AG09309 (cell line): ENCODE measurements at places on chromosomes 7 and 10.

DNA sequence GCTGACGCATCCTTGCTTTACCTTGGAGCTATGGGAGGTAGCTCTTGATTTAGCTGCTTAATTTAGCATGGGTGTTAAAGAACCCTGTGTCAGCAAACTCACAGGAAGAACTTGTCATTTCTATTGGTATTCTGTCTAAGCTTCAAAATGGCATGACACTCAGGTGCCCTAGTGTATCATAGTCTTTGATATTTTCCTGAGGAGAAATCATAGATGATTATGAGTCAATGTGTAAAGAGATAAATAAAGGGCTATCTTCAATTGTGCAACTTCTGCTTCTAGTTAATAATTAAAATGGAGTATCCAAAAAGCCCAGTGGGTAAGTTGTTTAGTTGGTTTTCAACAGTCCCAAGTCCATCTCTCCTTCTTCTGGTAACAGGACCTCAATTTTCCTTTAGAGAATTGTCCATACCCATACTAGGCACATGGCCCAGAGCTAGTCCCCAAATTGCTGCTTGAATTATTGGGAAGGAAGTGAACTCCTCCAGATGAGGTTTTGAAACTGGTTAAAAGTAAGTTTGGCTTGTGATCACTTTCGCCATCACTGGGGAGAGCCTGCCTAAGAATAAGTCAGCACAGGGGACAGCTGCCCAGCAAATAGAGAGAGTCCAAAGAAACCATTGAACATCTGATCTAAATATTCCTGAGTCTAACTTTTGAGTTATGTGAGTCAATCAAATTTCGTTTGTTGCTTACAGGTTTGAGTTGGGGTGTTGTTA, 169.0 kb upstream of the PHYHIPL start:
- DNase-seq: no peak

GRCh38 chr7:44827567-44827966, 20.3 kb downstream of the H2AZ2 start:
- DNase-seq: no peak

- DNase-seq: no peak
Measured at GRCh38 chr7:117665368-117665767, 185.5 kb downstream of the CFTR start.

- no peak for DNase-seq
Measured at GRCh38 chr10:112677689-112678088, 230.7 kb downstream of the VTI1A start.

- no peak for DNase-seq
Measured at GRCh38 chr10:107665459-107665858, 501.0 kb upstream of the SORCS1 start.

- no peak for DNase-seq
Measured at GRCh38 chr10:107002068-107002467, 162.4 kb downstream of the SORCS1 start.

DNA sequence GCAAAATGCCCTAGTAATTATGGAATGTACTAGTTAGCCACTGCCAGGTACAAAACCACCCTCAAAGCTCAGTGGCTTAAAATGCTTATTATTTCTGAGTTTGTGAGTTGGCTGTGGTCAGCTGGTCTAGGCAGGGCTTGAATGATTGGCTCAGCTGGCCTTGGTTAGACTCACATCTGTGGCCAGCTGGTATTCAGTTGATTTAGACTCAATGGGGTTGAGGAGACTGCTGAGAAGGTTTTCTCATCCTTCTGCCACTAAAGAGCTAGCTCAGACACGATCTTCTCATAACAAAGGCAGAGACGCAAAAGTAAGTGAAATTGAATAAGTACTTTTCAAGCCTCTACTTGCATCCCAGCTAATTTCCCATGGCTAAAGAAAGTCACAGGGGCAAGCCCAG, 57.1 kb upstream of the CYP2C18 start:
- DNase-seq: no peak

DNA sequence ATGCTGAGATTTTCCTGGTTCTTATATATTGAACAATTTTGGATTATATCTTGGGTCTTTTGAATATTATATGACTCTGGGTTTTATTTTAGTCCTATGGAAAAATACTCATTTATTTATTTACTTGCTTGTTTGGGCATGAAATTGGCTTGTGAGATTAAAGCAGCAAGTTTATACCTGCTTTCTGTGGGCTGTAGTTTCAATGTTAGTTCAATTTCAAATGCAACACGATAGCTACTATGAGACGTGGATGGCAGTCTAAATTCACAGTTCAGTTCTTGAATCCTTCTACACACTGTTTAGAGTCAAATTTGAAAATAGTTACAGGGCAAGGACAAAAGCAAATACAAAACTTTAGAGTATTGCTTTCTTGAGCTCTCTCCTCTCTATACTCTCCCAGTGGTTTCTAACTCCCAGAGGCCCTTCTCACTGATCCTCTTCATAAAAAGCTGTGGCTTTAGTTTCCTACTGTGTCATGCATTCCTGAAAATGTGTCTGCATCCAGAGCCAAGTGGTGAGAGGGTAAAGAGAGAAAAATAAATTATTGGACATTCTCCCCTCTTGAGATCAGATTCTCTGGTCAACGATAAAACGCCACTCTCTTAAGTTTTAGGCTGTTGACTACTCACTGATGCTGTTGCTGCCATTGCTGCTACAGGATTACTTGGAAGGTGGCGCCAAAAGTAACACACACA, 34.4 kb downstream of the POLR1F start:
- peak; percentile 34 for DNase-seq
